GOT3 (cell line): ENCODE measurements at places on chromosomes 13 and 19.
A peak's percentile ranks its signal among the peaks of the same experiment; 100 is the strongest.

DNA sequence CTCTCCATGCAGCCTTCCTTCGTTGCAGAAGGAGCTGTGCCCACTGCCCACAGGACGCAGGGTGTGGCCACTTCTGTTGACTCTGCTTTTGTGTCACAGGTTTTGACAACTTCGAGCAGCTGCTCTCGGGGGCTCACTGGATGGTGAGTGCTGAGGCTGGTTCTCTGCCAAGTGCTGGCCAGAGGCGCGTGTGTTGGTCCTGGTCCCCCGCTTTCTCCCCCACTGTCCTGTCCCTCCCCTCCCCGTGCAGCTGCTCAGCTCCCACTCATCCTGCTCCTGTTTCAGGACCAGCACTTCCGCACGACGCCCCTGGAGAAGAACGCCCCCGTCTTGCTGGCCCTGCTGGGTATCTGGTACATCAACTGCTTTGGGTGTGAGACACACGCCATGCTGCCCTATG is 10.6 kb upstream of the PDCD2L start:
- no peak for DNase-seq

DNA sequence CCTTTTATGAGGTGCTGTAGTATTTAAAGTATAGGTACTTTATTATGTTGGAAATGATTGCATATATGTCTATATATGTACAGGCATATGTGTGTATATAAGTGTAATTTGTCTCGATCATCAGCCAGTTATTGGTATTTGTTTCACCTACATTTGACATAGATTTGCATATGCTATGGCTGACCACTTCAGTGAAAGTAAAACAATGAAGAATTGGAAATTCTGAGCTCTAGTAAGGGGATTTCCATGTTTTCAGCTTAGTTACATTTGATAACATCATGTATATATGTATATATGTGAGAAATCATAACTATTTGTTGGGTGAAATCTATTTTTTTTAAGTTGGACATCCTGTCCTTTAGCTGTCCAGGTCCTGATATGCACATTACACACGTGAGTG is 1303.9 kb downstream of the EFNB2 start:
- DNase-seq = no peak

DNA sequence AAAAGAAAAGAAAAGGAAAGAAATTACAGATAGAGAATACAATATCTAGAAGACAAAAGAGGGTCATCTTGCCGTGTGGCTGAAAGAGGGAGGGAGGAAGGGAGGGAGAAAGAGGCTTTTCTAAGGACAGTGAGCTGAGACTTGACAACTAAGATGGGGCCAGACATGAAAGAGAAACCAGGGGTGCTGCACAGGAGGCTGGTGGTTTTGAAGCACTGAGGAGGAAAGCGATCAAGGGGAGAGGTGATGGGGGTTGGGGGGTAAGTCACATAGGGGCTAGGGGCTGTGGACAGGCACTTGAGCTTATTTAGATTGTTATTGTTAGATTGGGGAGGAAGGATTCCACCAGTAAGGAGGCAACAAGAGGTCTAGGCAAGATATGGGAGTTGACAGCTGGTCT is 17.3 kb downstream of the PNPLA6 start:
- no peak for DNase-seq

- DNase-seq = no peak
These were observed 108.3 kb downstream of the SACS start for GRCh38 chr13:23325191-23325590.

DNA sequence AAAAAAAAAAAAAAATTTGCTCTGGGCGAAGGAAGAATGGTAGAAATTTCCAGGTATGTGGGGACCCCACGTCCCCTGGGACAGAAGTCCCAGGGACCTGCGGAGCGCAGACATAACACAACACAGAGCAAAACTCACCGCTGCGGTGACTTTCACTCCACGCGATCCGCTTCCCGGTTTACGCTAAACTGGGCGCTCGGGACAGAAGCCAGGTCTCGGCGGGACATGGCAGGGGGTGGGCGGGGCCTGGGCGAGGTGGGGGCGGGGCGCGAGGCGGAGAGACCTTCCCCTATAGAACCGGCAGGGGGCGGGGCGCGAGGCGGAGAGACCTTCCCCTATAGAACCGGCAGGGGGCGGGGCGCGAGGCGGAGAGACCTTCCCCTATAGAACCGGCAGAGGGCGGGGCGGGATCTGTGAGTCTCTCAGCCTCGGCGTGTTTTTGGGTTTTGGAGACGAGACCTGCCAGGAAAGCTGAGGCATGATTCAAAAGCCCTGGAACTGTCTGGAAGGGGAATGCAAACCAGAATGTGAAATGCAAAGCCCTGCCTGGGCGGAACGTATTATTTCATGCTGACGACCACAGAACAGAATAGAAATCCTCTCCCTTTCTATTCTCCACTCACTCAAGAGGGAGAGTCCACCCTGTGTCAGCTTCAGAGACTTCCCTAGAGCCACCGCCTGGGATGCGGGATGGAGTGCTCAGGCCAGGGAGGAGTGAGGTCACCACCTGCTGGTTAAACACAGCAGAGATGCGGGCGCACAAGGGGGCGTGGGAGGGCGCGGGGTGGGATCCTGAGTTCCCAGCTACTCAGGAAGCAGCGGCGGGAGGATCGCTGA is 20.2 kb upstream of the ERVV-1 start:
- DNase-seq = peak; percentile 25

DNA sequence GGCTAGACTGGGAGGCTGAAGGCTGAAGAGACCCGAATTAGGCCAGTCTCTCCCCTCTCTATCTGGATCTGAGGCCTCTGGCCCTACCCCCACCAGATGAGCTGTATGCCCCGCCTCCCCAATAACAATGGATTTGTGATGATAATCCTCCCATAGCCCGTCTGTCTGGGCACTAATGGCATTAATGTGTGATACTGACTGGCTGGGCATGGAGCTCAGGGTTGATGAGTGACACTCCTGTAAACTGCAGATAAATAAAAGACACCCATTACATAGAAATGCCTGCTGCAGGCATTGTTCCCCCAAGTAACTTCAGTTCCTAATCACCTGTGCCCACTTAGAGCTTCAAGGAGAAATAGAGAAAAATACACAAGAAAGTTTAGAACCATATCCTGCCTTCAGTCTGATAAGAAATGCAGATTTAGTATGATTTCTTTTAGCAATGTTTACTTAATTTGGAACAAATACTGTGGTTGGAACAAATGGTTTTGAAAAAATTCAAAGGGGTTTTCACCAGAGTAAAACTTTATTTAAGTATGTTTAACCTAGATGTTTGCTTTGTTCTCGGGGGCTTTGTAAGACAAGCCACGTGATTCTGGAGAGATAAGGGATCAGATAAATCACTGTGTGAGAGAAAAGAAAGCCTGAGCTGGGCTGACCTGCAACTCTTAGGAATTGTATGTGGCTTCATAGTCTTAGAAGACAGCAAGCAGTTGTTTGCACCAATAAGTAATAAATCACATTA is 60.3 kb downstream of the TNFRSF19 start:
- DNase-seq = no peak

DNA sequence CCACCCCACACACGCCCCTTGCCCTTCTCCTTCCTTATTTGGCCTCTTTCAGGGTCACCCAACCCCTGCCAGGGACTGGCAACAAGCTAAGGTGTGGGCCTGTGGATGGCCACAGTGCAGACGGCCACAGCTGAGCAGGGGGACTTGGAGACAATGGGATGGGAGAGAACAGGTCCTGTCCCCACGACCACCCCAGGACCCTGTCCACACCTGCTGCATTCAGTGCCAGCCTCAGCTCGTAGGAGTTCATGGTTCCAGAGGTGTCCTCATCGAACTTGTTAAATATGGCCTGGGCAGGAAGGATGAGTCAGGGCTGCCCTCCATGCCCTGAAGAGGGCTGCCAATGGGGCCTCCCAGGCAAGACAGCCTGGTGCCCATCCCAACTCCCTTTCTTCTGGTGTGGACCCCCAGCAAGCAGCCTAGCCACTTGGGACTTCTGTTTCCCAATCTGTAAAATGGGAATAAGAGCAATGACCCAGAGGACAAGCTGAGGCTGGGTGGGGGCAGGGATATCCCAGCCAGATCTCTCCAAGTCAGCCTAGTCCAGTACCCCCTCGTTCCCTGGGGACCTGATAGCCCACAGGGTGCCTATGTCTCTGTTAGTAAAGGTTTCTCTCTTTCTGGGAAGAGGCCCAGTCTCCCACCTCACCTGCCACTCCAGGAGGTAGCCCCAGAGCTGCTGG is 10.6 kb downstream of the CAPN12 start:
- no peak for DNase-seq

DNA sequence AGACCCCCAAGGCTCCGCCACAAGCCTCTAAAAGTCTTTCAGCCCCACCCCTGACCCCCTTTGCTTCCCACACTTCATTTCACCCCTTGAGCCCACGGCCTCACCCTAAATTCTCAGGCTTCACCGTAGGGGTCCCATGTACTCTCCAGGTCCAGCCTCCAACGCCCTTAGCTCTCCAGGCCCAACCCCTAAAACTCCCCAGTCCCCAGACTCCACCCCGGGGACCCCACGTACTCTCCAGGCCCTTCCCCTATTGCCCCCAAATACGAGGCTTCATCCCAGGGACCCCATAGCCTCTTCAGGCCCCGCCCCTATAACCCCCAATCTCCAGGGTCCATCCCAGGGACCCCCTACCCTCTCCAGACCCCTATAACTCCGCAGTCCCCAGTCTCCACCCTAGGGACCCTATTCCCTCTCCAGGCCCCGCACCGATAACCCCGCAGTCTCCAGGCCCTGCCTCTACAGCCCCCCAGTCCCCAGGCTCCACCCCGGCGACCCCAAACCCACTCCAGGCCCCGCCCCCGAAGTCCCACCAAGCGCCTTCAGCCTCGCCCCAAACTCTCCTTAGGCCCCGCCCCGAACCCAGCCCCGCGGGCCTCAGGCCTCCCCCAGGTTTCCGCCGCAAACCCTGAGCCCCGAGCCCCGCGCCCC is 619 bp downstream of the MED16 start:
- DNase-seq = no peak

GRCh38 chr13:106911627-106912026 is 343.7 kb upstream of the ARGLU1 start:
- no peak for DNase-seq

DNA sequence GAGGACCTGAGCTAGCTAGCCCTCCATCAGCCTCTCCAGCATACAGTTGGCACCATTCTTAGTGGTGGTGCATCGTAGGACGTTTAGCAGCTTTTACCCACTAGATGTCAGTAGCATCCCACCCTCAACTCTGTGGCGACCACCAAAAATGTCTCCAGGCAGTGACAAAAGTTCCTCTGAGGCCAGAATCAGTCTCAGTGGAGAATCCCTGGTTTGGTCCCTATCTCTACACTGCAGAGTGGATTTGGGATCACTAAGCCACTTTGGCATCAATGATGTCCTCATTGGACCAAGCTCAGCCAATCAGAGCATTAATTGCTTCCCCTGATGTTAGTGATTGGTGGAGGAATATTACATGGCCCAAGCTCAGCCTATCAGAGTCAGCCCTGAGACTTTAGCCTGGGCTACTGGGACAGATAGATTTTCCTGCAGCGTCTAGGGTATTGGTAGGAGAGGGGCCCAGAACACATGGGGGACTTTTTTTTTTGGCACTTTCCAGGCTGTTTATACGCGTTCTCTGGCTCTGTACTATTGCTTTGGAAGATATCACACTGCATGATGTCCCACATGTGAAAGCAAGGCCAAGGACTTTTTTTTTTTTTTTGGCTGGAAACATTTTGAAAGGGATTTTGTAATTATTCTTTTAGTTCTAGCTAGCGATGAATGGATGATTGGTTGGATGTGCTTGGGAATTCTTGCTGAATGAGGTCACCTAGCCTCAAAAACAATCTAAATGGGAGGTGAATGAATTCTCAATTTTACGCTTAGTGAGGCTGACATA is 7.0 kb downstream of the TMEM221 start:
- DNase-seq = no peak

GRCh38 chr13:73138638-73139491 is 80.1 kb downstream of the KLF5 start:
- no peak for DNase-seq

DNA sequence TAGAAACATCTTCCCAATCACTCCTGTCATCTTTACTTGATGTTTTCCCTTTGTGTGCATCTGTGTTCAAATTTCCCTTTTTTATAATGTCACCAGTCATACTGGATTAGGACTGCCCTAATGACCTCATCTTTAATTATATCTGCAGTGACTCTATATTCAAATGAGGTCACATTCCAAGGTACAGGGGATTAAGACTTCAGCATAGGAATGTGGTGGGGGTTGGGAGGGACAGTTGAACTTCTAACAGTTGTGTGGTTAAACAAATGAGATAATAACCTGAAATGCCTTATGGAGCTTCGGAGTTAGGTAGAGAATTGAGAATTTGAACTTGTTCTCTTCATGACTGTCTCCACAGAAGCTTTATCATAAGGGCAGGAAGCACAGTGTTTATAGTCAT is 23.0 kb downstream of the PAN3 start:
- DNase-seq = no peak

DNA sequence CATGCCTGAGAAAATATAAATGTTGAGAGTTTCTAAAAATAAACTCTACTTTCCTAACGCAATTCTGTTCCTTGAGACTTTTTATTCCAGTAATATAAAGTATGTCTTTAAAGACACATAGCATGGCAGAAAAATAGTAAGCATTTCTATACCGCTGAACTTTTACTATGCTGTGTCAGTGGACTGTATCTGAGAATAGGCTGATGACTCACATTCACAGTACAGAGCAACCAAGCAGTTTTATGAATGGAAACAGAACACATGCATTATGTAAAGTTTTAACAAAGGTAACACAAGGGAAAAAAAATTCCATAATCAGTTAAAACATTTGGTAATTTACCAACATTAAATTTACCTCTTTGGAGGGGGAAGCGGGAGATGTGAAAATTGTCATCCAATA is 38.4 kb downstream of the ZDHHC20 start:
- DNase-seq = no peak

DNA sequence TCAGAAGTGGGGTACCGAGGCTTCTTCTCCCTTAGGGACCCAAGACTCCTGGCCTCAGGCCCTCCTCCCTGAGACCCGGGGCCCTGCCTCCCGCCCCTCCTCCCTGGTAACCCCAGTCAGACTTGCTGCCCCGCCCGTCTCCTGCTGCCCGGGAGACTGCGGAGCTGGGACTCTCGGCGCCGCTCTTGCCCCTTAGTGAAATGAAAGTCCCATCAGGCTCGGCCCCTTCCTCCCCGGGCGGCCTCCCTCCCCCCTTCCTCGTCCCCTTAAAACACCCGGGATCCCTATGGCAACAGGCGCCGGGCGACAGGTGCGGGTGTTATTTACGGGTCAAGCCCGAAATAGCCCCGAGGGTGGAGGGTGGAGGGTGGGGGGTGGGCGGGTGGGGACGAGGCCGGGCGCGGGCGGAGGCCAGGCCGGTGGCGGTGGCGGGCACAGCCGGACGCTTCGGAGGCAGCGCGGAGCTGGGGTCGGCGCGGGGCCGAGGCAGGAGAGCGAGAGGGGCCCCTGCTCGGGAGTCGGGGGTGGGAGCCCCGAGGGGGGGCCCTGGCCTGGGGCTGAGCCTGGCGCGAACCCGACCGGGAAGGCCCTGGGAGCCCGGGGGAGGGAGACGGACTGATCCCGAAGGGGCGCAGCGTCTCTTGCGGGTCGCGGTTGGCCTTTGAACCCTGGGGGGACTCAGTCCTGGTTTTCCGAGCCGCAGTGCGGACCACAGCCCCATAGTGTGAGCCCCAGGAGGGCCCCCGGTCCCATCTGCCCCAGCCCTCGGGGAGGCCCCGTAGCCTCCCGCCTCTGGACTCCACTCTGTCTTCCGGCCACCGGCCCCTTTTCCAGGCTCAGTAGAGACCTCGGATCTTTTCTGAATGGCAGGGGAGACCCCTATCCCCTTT is at the start of gene CACNG6:
TSS of gene CACNG6 (plus strand) at position 414 of the 890 bp plus-strand sequence. CDS start 1,241 bp downstream, outside the sequence.
- DNase-seq = no peak

- no peak for DNase-seq
These were observed 216.4 kb downstream of the KLF5 start for GRCh38 chr13:73275163-73275562.

- no peak for DNase-seq
These were observed 72.0 kb downstream of the RUBCNL start for GRCh38 chr13:46315036-46315435.

GRCh38 chr19:36100476-36100875 is 10.5 kb upstream of the OVOL3 start:
- no peak for DNase-seq
